Renal cortex interstitium (tissue), 15 donors: ENCODE measurements at places on chromosomes 5 and 9.
A peak's percentile ranks its signal among the peaks of the same experiment; 100 is the strongest.

DNA sequence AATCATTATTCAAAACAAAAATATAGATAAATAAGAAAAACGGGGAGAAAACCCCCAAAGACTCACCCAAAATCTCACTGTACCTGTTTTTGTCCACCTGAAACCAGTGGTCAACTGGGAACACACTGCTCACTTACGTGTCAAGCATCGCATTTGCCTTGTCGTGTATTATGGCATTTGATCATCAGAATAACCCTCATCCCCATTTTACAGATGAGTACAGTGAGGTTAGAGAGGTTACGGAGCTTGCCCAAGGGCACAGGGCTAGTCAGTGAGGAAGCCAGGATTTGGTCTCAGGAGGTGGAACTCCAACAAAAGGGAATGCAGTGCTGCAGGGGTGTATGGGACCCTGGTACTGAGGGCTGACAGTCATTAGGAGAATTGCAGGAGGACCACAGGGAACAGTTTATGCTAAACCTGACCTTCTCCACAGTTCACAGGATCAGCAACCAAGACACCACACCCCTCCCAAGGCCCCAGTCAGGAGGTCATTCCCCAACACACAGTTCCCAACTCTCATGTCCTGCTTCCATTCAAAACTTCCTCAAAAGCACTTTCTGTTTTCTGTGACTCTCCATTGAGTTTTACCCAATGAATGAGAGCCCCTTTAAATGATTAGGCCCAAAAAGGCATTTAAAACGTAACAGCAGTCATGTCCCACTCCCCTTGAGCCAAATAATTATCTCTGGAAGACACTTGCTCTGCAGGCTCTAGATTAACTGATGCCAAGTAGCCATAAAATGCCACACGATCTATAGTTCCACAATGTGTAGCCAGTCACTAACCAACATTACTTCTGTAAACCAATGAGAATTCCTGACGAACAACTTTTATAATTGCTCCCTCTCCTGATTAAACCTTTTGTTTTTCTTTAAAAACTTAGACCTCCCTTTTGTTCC, 50.8 kb downstream of the CTSL start:
- no peak for DNase-seq

DNA sequence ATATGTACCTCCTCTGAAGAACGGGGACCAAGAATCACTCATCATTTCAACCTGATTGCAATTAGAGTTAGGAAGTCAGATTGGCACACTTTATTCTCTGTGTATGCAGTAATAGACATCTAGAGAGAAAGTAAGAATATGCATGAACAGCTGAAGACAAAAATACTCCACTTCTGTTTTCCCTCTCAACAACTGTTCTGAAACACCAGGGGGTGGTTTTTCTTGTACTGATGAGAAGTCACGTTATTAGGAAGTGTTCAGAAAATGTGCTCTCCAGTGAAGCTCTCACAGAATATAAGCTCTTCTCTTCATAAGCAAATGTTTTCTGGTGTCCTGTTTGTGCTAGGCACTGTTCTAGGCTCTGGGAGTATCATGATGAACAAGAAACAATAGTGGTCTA, 531.7 kb upstream of the C9orf72 start:
- DNase-seq: no peak

DNA sequence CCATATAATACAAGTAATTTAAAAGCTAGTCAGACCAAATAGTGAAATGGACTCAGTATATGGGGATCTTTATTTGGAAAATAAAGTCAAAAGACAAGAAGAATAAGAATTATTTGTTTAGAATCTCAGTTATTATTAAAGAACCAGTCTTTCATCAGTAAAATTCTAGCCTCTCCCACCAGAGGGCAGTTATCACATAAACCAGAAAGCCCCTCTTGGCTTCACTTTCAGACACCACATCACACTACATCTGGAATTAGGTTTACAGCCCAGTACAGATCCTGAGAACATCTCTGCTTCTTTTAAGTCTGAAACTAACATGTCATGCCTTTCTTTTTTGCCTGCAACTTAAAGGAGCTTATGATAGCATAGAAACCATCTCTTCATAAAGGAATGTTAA, 12.2 kb upstream of the HSPB3 start:
- peak; percentile 13 for DNase-seq

DNA sequence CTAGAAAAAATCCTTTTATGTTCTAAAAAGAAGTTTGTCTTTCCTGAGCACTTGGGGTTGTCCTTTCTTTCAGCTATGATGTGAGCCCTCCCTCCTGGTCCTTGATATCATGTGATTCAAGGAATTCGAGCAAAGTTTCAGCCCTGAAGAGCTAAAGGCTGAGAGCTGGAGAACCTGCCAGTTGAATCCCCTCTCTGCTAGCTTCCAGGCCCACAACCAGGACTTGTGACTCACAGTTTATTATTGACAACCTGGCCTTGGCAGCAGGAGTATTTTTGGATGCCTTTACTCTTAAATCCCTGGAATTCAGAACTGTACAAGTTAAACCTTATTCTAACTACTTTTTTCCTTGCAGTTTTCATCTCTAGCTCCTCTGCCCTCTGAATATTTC, 182.8 kb downstream of the SPOCK1 start:
- no peak for DNase-seq

DNA sequence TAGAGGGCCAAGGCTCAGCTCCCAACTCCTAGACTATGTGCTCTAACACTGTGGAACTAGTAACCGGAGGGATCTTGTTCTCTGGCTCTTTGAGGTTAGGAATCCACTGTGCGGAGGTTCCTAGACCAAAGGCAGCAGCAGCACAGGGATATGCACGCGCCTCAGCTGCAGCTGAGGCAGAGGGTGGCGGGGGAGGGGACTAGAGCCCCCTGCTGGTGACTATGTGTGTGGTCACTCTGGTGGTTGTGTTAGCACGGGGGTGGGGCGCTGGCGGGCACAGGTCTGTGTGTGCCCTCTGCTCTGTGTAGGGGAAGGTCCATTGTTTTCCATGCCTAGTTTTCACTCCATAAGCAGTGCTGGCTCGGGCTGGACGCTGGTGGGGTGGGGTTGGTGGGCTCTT, 458.0 kb upstream of the IZUMO3 start:
- no peak for DNase-seq

GRCh38 chr5:29697278-29697677, 1496.2 kb upstream of the CDH6 start:
- DNase-seq: no peak

DNA sequence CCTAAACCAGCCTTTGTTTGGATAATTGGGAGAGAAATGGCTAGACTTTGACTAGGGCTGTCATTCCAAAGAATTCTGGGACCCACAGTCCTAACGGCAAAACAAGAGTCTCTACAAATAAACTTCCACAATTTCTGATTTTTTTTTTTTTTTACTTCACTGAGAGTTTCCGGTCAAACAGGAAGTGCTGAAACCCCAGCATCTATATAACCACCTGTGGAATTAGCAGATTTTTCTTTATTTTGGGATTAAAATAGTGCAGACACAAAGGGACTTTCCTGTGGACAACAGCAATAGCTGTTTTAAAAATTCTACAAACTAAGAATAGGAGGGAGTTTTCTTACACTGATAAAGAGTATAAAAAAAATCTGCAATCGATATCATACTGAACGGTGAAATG, 157.4 kb downstream of the ARSB start:
- no peak for DNase-seq

DNA sequence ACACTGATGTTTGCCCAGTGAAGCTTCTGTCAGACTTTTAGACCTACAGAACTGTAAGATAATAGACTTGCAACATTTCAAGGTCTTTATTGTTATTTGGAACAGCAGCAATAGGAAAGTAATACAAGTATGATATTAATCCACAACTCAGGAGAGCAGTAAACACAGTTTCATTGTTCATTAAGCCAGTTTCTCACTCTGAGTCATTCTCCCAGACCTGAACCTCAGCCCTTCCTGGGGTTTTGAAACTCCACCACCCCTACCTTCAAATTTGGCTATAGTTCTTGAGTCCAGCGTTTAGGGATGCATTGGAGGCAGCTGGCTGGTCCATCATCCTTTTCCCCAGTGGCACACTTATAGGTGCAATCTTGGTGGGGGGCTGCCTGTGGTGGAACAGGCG, 203.2 kb downstream of the RAB3C start:
- no peak for DNase-seq

DNA sequence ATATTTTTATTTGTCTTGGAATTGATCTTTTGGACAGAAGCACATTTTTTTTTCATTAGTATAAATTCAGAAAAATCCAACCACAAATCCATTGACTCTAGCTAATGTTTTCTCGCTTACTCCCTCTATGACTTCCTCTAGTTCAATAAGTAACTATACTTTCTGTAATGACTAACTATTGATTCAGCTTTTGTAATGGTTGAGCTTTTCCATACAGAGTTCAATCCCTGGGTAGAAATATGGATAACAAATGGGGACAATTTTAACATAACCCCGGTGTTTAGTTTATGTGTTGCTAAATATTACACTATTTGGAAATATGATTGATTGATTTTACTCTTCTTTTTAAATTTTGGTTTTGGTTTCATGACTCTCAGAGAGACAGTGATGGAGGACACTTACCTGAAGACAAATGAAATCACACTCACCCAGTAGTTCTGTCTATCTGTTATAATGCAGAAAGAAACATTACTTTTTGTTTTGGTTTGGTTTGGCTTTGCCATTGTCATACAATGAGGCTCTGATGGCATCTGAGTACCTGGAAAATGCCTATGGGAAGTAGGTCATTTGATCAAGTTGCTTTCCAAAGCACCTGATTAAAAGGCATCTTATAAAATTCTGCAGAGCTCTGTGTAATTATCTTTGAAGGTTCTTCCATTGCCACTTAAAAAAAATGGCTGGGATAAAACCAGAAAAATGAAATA, 309.7 kb upstream of the MPDZ start:
- no peak for DNase-seq

- DNase-seq: no peak
Observed at GRCh38 chr5:127235136-127235535, 55.5 kb upstream of the MEGF10 start.

DNA sequence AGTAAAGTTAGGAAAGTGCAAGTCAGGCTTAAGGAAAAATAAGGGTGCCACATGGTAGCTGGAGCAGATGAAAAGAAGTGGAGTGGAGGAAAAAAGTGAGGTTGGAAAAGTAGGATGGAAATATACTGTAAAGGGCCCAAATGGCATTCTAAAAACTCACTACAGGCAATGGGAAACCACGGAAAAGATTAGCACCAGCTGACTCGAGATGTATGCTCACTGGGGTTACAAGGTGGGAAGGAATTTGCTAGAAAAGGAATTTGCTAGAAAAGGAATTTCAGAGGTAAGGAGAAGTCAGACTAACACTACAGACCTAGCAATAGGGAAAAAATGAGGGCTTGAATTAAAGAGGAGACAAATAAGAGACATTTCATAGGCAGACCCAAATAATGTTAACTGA, 3.6 kb downstream of the PSMD5 start:
- no peak for DNase-seq

- DNase-seq: peak; percentile 16
Observed at GRCh38 chr5:52948418-52949076, 40.6 kb upstream of the ITGA2 start.

DNA sequence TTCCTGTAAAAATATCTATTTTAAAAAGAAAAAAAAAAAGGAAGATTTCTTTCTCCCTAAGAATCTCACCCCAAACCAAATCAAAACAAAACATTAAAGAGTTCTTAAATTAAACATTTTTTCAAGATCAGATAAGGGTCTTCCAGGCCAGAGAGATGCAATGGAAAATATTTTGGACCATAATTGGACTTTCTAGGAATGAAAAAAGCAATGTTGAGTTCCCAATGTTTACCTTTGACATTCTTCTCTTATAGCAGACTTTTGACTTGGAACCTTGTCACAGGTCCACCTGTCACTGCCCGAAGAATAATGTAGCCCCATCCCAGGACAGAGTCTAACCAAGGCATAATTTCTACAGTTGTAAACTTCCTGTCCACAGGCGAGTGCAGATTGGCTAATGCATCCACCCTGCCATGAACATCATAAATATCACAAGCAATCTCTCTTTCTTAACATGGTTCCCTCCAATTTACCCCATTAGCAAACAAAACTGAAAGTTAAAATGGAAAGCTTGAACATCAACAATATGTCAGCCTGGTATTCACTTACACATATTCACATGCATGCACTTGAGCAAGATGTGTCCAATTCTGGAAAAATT, 121.7 kb upstream of the ZNF366 start:
- DNase-seq: no peak

DNA sequence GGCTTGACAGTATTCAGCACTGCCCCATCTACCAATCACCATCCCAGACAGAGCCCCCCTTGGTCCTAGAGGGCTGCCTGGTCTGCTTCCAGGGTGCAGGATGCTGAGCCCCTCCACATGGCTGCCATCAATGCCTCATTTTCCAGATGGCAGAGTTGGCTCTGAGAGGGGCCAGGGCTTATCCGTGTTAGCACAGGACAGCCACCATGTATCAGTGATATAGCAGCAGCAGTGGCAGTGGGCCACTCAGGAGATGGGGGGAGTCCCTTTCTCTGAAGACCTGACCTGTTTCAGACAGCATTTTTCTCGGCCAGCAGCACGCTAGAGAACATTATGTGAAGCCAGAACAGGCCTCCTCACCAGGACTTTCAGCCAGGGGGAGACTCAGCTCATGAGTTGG, 1.6 kb upstream of the SMIM32 start:
- DNase-seq: no peak

DNA sequence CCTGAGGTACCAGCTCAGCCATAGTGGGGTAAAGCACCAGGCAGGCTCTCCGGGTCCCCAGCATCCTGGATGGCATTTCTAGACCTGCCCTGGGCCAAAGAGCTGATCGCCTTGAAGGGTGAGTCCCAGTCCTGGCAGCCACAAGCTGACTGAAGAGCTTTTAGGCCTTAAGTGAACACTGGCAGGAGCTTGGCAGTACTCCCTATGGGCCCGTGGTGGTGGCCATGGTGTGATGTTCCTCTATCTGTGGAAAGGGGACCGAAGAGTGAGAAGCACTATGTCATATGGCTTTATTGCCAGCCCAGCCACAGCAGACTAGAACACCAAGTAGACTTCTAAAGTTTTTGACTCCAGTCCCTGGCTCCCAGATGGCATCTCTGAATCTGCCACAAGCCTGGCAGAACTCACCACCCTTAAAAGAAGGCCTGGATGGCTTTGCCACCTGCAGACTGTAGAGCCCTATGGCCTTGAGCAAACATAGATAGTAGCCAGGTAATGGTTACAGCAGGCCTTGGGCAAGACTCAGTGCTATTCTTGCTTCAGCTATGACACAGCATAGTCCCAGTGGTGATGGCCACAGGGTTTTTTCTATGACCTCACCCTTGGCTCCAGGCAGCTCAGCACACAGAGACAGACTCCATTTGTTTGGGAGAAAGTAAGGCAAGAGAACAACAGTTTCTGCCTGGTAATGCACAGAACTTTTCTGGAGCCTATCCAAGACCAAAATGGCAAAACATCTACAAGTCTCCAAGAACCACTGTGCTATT, 801.5 kb upstream of the DMAC1 start:
- DNase-seq: no peak
